Sciatic nerve (tissue), 2 donors: ENCODE measurements at places on chromosomes 2 and 18. TPM values are rescaled to one million over a fixed set of nuclear protein-coding genes. Genes with fewer than 3 reads are reported as not detected.

GRCh38 chr2:48719480-48720177 is 35.9 kb downstream of the LHCGR start:
- DNase-seq: no peak

GRCh38 chr2:86397986-86398385 is 43.2 kb upstream of the KDM3A start:
- DNase-seq: no peak

GRCh38 chr2:84395820-84396219 is 63.3 kb downstream of the SUCLG1 start:
- no peak for DNase-seq

DNA sequence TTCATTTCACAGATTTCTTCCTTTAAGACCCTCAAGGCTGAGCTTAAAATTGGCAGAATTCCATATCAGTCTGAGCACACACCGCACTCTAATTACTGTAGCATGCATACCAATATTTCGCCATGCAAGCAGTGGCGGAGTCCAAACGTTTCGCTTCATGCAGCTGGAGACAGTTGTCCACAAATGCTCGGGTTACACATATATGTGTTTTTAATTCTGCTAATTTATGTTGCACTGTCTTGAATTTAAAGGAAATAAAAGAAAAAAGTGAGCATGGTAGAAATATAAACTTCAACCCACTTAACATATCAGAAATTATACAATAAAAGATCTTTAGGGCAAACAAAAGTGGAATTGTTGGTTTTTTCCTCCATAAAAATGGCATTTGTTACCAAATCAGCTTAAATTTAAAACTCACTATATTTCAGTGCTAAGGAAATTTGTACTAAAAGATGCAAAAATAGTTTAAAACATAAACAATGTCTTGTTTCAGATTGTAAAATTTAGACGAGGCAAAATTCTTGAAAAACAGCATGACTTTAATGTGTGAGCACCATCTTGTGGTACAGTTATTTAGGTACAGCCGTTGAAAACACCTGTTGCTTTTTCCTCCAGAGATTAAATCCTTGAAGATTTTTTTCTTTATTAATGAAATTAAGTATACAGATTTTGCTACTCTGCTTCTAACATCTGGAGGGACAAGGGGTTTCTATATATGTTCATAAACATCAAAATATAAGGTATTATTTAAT is 24.1 kb upstream of the KANSL1L start:
- no peak for DNase-seq

DNA sequence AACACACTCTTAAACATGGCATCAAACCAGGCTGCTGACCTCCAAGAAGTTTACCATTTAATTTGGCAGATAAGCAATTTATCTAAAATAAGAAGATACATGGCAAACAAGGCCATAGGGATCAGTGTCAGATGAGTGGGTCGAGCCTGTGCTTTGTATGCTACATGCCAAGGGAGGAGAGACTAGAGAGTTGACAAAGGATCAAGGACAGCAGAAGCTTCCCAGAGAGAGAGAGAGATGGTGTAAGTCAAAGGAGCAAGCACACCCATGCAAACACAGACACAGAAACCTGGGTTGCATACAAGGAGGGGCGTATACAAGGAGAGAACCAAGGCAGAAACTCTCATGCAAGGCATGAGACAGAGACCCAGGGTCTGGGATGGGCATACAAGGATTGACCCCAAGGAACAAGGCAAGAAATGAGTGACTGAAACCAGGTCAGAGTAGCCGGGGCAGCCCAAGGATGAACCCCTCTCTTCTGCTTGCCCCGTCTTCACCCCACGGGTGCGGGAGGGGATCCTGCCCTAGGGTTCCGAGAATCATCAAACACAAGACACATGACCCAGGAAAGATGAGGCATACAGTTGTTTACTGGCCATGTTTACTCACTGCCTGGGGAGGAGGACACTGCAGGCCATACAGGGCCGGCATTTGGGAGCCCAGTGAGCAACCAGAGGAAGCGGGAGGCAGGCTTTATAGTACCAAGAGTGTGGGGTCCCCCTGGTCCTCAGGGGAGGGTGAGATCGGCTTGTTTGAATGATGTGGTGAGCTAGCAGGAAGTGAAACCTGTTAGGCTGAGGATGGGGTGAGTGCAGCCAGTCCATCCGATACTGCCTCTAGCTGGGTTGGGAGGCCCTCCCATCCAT is 529.2 kb upstream of the ID2 start:
- DNase-seq: no peak

The SDC1 gene
- total RNA-seq: 0.98 TPM

- DNase-seq: no peak
Observed at GRCh38 chr2:232744963-232745362, 31.4 kb downstream of the KCNJ13 start.

DNA sequence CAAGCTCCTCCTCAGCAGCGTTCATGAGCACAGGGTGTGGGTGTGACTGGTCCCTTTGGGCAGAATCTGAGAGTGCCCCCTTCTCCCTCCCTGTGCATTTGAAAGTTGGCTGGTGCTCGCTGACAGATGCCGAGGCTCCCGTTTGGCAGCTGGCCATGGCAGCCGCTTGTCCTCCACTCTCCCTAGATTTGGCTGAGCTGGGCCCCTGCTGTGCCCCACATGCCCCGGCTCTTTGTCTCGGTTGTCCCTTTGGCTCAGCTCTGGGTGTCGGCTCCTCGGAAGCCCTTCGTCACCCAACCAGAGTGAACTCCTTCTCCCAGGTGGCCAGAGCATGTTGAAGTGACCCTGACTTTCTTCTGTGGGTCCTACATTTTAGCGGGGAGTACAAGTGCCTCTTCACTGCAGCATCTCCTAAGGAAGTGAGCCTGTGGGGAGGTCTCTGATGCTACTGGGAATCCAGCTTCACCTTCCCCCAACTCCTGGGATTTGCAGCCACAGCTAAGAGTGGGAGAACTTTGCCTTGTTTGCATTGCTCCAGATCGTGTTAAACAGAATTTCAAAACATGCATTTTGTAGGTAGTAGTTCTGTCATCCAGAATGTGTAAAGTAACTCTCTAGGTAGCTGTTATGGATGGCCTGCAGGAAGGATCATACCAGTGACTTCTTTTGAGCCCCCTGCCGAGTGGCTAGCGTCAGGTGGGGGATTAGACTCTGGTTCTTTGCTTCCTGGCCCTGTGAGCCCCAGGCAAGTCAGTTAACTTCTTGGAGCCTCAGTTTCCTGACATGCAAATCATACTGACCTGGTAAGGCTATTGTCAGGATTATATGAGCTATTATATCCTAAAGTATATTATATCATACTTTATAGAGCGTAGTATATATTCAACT is 24.2 kb downstream of the HPCAL1 start:
- DNase-seq: no peak

GRCh38 chr18:54359233-54359632 is 1.5 kb downstream of the C18orf54 start:
- no peak for DNase-seq

DNA sequence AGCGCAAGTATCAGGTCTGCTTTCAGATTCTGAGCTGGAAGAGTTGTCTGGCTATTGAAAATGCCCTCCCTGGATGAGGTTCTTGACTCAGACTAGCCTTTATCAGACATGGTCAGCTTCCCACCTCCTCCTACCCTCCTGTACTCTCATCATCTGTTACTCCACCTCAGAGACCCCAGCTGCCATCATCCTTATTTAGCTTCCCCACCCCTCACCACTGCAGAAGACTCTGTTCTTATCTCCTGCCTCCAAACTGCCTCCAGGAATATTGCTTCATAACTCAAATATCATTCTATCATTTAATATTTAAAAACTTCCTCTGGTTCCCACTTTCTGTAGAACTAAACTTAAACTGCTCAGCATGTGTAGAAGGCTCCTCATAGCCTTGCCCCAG is 31.1 kb upstream of the PPP3R1 start:
- no peak for DNase-seq

DNA sequence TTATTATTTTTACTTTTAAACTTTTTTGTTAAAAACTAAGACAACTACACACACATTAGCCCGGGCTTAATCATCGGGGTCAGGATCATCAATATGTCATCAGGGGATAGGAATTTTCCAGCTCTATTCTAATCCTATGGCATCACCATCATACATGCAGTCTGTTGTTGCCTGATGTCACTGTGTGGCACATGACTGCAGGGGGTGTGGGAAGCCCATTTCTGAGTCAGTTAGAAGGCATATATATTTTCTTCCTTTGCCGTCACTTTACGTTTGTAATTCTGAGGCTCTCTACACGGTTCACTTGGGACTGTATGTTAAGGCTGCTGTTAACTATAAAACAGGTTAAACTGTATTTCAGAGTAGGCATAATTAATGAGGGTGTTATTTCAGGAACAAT is 144.4 kb upstream of the ITGA6 start:
- no peak for DNase-seq

The MRO gene
- 2.0 TPM for total RNA-seq

The SERPINB13 gene
- not detected for total RNA-seq

DNA sequence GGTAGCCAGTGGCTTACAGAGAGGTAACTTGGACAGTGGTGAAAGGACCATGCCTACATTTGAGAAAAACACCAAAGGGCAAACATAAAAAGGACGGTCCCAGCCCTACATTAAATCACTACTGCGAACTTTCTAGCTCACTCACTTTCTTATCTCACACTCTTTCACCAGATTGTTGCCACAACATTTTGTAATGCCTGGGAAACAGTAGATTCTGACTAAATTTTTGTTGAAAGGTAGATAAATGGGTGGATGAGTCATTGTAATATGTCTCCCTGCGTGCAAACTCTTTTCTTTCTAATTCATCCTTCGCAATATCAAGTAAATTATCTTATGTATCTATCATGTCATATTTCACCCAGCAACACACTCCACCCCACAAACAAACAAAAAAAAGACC is 192.2 kb downstream of the IRS1 start:
- no peak for DNase-seq

- DNase-seq: no peak
Observed at GRCh38 chr2:186592137-186592875, 2.5 kb downstream of the ITGAV start.

DNA sequence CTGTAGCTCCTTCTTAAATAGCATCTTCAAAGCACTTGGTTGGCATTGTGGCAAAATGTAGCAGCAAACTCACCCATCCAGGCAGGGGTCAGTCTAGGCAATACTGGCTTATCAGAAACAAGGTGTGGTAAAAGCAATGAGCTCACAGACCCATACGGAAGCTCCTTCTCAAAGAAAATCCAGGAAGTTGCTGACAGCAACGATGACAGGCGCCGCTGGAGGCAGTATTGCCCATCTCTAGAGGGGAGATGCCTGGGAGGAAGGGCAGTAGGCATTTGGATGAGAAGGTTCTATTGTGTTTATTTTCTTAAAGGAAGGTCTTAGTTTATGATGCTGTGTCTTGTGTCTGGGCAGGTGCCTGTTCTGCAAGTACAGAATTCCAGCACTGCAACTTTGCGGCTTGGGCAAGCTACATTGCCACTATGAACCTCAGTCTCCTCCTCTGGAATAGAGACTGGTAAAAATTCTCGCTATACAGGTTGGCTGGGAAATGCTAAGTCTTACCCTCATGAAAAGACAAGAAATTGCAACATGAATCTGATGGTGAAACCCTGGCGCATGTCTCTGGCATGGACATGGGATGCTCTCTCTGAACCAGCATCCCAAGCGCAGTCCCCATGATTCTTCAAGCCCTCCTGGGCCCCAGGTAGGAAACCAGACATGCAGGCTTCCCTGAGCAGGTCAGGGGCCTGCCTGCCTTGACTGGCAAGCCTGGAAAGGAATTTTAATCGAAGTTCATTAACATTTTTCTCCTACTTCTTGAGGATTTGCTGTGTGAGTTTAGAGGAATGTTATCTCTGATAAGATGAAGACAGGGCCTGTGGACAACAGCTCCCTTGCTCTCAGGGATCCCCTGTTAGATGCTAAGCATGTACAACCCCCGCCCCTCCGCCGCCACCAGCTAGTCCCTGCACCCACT is 156.0 kb downstream of the TFCP2L1 start:
- no peak for DNase-seq

DNA sequence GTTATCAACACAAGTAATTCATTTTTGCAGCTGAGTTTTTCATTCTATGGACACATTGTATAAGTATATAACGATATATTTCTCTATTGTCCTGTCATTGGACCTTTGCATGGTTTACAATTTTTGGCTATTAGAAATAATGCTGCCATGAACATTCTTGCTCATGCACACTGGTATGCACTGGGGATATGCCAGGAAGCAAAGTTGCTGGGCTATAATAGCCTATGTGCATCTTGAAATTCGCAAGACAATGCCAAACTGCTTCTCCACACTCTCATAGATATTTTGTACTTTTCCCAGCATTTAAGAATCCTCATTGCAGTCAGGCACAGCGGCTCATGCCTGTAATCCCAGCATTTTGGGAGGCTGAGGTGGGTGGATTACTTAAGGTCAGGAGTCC is 852.6 kb upstream of the ID2 start:
- DNase-seq: no peak

GRCh38 chr18:46329736-46330246 is 225.6 kb downstream of the HAUS1 start:
- DNase-seq: no peak

The QPCT gene
- total RNA-seq: 4.8 TPM

GRCh38 chr2:30398084-30398873 is 48.8 kb upstream of the LCLAT1 start:
- DNase-seq: no peak
